ENCODE measurements at places on chromosomes 5 and 9.

GRCh38 chr5:144121577-144121976 lies 48.9 kb downstream of the YIPF5 start:
- no peak for DNase-seq

- no peak for DNase-seq
Observed at GRCh38 chr9:127368852-127369402, 28.0 kb upstream of the SLC2A8 start.

DNA sequence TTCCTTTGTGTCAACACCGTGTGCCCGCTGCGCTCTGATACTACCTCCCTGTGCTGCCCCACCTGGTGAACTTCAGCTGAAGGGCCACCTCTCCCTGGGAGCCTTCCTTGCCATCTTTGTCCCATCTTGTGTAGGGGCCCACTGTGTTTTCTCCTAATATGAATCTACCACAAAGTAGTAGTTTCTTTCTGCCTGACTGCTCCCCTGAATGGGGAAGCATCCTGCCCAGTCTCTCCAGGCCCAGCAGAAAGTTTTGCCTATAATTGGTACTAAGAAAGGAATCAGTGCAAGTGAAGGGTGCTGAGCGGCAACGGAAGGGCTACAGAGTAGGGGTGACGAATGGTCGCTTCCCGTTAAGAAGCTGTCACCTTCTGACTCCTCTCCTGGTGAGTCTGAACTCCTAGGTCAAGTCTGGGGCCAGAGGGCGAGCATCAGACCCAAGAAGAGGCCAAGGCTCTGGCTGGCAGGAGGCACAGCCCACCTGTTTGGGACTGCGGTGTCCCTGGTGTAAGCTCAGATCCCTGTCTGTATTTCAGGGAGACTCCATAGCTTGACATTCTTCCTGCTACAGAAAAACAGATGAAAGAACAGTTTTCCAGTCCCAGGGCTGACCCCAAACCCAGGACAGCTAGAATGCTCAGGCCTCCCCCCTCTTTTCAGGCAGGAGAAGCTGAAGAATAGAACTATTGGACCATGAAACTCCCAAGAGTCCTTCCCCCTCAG lies 24.1 kb downstream of the WWC1 start:
- no peak for DNase-seq

DNA sequence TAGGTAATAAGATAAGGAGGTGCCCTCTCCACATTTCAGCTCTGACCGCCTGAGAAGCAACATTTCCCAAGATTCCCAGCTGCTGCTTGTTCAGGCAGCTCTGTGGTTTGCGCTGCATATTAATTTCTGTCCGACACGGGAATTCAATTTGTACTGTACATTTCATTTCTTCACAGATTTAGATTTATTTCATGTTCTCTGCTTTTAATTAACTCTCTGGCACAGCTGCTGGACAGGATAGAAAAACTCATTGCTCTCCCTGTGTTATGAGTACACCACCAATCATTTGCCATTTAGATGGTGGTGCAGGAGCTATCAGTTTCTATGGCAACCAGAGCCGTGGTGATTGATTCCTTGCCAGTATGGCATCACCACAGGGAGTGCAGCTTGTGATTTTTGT lies 558.5 kb downstream of the DMRTA1 start:
- no peak for DNase-seq

DNA sequence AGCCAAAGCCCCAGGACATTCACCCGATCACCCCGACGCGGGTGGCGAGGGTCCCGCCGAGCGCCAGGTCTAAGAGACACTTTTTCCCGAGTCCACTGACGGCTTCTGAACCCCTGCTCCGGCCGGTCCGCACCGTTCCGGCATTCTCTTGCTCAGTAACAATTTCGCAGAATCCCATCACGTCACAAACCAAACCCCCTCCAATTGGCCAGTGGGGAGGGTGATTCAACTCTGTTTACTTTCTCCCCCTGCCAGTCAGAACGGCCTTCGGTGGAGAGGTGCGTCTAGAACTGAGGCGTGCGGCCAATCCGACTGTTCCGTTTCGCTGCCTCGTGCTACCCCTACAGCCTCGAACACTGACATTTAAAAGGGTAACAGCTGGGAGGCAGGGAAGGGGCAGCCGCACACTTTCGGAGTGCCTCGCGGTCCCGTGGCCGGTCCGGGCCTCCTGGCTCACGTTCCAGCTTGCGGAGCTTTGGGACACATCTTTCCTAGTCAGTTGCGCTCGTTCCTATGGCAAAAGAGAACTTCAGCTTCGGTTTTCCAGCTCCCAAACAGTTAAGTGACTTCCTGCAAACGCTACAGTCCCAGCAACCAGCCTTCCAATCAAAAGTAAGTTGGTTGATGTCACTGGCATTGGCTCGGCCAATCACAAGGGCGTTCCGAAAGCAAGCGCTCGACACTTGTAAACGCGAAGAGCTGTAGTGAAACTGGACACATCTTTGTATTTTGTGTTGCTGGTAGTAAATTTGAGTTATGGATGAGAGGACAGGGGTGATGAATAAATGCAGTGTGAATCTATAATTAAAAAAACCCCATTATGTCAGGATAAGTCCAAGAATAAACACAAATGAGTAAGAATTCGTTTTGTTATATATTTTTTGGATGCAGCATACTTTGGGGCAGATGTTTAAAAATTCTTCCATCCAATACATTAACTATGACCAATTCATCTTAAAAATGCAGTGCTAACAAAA lies at the start of gene KLF9:
TSS of gene KLF9 (minus strand) at position 859 of the 977 bp plus-strand sequence. CDS start 1,294 bp downstream, outside the sequence.
- peak; percentile 88 for DNase-seq

DNA sequence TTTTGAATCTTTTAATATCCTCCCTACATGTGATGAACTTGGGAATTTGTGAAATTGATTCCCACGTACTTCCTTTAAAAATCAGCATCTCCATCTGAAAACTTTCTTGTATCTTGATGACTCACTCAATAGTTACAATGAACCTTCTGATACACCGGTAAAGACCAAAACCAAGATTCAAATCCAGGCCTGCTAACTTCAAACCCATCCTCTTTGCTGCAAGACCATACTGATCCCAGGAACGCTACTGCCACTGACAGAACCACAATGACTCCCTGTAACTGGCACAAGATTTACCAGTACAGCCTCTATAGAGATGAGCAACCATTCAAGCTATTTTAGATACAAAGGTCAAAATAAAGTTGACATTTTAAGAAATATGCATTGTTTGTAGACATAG lies 332.9 kb downstream of the DNAH5 start:
- no peak for DNase-seq

- no peak for DNase-seq
Observed at GRCh38 chr5:110179321-110179720, 489.6 kb downstream of the MAN2A1 start.

DNA sequence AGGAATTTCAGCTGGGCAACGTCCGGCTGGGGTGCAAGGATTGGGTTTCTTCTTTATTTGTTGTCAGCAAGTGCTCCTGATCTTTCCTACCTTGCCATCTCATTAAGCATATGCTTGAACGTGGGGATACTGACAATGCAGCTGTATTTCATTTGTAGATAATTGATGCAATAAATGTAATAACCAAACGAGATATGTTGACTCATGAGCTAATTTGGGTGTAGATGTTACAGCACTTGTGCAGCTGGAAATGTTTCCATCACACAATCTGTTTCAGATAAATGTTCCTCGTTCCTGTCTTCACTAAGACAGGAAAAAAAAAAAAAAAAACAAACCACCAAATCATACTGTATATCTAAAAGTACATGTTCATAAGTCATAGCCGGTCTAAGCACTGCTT lies 123.8 kb downstream of the DMRT2 start:
- DNase-seq, result no peak

- no peak for DNase-seq
Observed at GRCh38 chr5:149088686-149089085, 25.8 kb upstream of the SH3TC2 start.

- no peak for DNase-seq
Observed at GRCh38 chr5:168308976-168309598, 17.6 kb downstream of the WWC1 start.

- no peak for DNase-seq
Observed at GRCh38 chr5:141649056-141649688, 2.0 kb downstream of the FCHSD1 start.

GRCh38 chr9:3887221-3887653 lies 361.4 kb upstream of the RFX3 start:
- no peak for DNase-seq

- no peak for DNase-seq
Observed at GRCh38 chr9:15189481-15189880, 117.5 kb downstream of the TTC39B start.

DNA sequence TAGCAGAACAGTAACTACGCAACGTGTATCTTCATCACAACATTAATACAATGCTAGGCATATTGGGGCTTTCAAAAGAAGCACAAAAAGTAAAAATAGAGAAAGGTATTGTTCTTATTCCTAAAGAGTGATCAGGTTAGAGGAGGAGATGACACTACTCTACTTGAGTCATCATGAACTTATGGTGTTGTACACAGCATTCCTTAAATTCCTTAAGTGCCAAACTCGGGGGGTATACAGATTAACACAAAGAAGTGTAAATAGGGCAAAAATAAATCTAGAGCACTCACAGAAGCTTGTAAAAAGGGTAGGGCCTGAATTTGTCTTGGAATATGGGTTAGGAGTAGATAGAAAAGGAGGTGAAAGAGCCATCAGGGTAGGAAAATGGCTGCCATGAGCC lies 308.0 kb upstream of the DAP start:
- no peak for DNase-seq

DNA sequence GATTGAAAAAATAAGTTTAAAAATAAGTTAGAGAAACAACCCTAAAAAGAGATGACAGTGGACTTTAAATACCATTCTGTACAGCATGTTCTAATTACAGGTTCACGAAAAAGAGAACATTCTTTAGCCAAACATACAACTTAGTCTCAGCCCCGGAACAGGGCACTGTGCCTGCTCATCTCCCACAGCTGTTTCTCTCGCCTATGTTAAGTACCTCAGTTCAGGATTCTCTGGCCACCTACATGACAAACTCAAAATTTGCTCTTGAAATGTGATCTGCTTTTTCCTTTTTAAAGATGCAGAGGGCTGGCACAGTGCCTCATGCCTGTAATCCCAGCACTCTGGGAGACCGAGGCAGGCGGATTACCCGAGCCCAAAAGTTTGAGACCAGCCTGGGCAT lies 52.3 kb downstream of the MYO10 start:
- DNase-seq, result no peak

DNA sequence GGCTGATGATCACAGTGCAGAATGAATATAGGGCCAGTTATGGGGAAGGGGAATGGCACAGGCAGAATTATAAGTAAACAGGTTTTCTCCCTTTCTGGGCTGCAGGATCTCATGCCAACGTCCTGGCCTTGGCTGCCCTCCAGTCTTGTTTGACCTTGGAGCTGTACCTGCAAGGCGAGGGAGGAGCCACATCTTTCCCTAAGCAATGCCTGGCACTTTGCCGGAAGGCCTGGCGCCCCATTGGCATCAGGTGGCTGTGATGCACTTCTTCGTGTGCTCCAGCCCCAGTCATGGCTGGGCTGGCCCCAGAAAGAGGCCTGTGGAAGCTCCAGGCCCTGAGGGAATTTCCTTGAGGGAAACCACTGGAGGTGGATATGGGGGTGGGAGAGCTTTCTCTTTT lies 16.7 kb upstream of the IQGAP2 start:
- DNase-seq, result no peak

- no peak for DNase-seq
Observed at GRCh38 chr5:33888587-33888986, 3.2 kb downstream of the ADAMTS12 start.

DNA sequence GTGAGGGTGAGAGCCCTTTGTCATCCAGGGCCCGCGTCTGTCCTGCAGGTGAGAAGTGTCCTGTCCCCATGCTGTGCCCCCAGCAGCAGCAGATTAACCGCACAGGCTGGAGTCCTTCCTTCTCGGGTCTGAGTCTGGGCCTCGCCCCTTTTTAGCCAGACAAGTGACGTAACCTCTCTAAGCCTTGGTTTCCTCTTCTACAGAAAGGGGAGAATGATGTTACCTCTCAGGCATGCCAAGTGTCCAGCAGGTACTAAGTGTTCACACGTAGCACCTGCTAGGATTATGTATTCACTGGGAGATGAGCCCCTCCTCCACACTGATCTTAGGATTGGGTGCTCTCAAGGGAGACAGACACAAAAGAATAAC lies 6.9 kb downstream of the NEURL1B start:
- no peak for DNase-seq

- DNase-seq, result no peak
Observed at GRCh38 chr5:6749026-6749716, 35.9 kb downstream of the TENT4A start.

- no peak for DNase-seq
Observed at GRCh38 chr9:31248156-31248555, 1136.3 kb upstream of the ACO1 start.

- DNase-seq, result no peak
Observed at GRCh38 chr5:34488984-34489383, 167.1 kb upstream of the RAI14 start.

Measured in stimulated activated CD4-positive, alpha-beta T cell treated with anti-CD3 and anti-CD28 coated beads, Interleukin-2, amount 100 ng/mL, for 4 hours (primary cell).